ENCODE measurements at places on chromosomes 4 and X. TPM values are rescaled to one million over a fixed set of nuclear protein-coding genes. Genes with fewer than 3 reads are reported as not detected.

- no peak for DNase-seq
Measured at GRCh38 chrX:140817943-140818342, 108.4 kb downstream of the LINC00632 start.

DNA sequence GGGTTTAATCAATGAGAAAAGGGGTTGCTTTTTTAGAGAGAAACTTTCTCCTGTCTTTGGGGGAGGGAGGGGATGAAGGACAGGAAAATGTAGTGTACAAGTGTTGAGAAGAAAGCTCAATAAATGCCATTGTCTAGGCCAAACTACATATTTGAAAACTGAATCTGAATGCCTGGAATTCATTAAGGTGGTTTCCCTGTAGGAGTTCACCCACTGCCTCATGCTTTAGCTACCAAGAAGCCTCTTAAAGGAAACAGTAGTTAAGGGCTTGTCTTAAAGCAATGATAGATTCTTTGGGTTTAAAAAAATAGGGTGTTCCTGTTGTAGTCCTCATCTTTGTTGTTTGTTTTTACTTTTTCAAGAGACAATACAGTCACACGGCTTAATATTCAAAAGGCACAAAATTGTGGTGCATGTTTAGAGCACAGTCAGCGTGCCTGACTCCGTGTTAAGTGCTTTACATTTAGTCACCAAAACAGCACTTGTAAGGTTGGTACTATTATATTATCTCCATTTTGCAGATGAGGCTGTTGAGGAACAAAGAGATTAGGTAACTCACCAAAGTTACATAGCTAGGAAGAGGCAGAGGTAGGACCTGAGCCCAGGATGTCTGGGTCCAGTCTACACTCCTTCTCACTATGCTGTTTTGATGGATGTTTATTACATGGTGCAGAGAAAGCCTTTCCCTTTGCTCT lies 46.0 kb downstream of the FNIP2 start:
- DNase-seq: no peak

DNA sequence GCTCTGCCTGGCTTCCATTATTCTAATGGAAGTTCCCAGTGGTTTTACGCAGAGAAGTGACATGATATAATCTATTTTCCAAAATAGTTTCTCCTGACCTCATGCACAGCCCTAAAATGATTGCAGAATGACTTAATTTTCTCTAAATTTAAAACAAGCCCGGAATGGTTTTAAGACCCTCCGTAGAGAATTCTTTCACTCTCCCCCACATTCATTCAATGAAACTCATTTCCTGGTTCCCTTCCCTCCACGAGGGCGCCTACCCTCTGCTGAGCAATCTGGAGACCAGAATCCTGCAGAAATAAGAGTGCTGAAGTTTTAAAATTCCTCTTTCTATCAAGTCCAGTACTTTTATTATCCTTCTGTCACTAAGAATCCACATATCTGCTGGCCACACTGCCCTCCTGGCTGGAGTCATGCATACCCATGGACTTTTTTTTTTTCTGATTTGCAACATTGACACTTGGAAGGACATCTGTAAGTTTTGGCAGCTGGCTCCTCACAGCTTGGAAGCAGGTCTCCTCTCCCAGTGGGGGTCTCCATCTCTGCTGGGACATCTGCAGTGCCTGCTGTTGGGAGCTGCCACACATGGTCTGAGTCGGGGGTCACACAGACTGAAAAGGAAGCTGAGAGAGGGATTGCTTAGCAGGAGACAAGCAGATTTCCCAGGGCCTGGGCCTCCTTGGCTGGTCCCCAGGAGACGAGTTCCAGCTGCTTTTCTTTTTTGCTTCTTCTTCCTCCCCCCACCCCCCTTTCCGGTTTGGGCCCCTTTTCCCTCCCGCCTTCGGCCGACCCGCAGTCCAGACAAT lies 86.1 kb downstream of the SOWAHB start:
- no peak for DNase-seq

DNA sequence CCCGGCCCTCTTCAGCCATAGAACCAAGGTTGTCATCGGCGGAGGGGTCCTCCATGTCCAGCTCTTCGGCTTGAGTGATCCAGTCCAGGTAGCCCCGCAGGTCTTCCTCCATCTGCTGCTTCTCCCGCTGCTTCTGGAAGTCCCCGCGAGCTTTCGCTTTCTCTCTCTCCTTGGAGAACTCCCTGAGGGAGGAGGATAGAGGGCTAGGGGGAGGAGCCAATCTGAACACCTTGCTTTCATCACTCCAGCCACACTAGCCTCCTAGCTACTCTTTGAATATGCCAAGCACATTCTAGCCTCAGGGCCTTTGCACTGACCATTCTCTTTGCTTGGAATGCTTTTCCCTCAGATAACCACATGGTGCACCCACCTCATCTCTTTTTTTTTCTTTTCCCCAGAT lies 6.2 kb downstream of the CACNA1F start:
- DNase-seq: no peak

DNA sequence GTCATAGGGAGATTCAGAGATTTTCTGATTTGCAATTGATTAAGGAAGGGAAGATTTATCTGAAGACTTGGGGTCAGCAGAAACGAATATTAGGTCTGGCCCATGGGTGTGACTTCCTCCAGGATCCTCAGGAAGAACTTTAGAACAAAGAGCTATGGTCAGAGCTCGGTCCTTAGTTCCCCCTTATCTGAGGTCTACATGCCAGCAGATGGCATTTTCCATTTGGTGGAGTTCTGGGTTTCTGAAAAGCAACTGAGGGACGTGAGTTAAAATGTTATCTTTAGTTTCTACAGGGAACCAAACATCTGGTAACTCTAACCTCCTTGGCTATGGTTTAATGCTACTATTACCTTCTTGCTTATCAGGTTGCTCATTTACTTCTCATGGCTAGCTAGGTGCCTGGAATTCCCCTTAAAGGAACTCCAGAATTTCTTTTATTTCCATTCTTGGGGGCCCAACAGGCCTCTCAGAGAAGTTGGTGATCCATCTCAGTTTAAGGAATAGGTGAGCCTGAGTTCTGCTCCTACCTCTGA lies 40.7 kb downstream of the KLF3 start:
- no peak for DNase-seq

GRCh38 chr4:23169608-23170311 lies 477.0 kb downstream of the GBA3 start:
- DNase-seq: no peak

GRCh38 chr4:128725405-128726055 lies 84.0 kb upstream of the JADE1 start:
- DNase-seq: no peak

DNA sequence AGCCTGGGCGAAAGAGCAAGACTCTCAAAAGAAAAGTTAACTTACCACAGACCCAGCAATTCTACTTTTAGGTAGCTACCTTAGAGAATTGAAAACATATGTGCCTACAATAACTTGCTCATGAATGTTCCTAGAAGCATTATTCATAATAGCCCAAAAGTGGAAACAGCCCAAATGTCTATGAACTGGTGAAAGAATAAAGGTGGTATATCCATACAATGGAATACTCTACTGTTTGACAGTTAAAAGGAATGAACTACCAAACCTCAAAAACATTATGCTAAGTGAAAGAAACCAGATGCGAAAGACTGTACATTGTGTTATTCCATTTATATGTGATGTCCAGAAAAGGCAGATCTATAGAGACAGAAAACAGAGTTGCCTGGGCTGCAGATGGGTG lies 131.4 kb downstream of the UCHL1 start:
- DNase-seq: no peak

DNA sequence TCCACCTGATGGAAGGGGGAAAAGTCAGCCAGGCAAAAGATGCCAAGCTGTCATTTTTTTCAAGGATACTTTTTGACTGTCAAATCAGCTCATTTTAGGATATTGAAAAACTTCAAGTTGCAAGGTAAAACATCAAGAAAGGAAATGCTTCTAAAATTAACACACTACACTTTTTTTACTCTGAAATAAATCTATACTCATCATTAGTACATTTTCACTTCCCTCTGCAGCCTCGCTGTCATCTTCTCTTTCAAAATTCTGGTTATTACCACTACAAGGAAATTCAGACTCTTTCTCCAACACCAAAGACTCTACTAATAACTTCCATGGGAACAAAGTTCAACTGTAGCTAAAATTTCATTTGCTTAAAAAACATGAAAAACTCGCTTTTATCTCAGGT lies 41.6 kb downstream of the APBB2 start:
- DNase-seq: no peak

DNA sequence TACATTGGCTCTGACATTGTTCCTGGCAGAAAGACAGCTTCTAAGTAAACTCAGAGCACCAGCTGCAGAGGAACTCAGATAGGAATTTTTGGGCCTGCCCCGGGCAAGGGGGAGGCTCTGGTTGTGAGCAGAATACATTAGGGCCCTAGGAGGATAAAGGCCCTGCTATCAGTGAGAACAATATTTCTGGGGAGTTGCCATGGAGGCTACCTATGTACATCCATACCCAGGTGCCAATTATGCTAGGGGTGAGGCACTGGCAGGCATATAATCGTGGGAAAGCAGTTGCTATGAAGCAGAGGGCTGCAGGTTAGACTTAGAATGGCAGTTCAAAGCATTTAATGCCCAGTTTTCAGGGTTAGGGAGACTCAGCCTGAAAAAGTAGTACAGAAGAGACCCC lies 273.5 kb upstream of the EDA2R start:
- no peak for DNase-seq

DNA sequence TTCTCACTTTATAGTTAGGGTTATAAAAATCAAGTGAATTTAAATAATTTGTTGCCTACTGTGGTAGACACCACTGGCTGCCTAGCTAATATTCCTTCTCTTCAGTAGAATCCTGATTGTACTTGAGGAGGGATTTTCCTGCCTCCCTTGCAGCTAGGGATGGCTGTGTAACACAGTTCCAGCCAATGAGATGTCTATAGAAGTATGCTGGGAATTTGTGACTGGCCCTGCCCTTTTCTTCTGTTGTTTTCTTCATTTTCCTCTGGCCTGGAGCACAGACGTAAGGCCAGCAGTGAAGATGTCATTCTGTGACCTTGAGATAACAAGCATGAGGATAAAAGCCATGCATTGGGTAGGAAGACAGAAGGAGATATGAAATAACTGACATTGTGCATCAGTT lies 145.1 kb downstream of the MGST2 start:
- DNase-seq: no peak

DNA sequence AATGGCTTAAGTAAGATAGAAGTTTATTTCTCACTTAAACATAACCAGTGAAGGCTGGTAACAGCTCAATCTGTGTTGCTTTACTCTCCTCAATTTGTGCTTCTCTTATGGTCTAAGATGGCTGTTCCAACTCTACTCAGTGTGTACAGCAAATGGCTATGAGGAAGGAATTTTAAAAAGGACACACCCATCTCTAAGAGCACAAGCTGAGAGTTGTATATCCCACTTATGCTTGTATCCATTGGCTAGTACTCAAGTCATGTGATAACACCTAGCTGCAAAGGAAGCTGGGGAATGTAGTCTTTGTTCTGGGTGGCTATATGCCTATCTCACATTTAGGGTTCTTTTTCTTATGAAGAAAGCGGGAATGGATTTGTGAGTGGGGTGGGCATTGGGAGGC lies 63.3 kb downstream of the GPAT3 start:
- no peak for DNase-seq

- DNase-seq: no peak
Measured at GRCh38 chr4:107255596-107255995, 219.5 kb upstream of the DKK2 start.

GRCh38 chr4:95596676-95597075 lies 47.9 kb upstream of the UNC5C start:
- DNase-seq: no peak

- DNase-seq: no peak
Measured at GRCh38 chr4:185532293-185532692, 3.0 kb downstream of the PDLIM3 start.

DNA sequence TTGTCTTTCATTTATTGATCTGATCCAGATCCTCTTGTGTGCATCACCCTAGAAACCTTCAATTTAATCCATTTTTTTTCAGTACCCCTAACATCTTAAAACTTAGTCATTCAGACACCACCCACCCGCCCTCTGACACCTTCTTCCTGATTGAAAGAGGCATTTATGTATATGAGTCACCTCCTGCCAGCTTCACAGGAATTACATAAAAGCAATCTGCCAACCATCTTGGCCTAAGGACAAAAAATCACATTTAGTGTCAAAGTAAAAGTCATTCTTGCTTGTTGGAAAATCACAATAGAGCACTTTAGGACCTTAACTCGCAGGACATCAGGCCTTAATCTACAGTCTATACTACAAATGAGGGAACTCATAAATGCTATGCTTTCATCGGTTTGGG lies 52.1 kb downstream of the NDST3 start:
- peak; percentile 63 for DNase-seq

- no peak for DNase-seq
Measured at GRCh38 chrX:132955690-132956089, 2.7 kb downstream of the HS6ST2 start.

- DNase-seq: no peak
Measured at GRCh38 chr4:44725726-44726037, 674 bp downstream of the GNPDA2 start.

LRCH2 gene
- total RNA-seq: 2.7 TPM

FSTL5 gene
- total RNA-seq: not detected

SHROOM3 gene
- 9.5 TPM for total RNA-seq

MSL3 gene
- 32.2 TPM for total RNA-seq

FATE1 gene
- 0.41 TPM for total RNA-seq

All from glomerular endothelial cell (primary cell).